ENCODE measurements at places on chromosomes 1 and 21. TPM values are rescaled to one million over a fixed set of nuclear protein-coding genes. Genes with fewer than 3 reads are reported as not detected.

DNA sequence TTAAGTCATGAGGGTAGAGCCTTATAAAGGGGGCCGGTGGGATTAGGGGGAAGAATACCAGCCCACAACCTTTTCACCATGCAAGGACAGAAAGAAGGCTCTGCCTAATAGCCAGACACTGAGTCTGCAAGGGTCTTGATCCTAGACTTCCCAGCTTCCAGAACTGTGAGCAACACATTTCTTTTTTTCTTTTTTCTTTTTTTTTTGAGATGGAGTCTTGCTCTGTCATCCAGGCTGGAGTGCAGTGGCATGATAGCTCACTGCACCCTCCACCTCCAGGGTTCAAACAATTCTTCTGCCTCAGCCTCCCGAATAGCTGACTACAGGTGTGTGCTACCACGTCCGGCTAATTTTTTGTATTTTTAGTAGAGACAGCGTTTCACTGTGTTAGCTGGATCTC, 1.7 kb upstream of the ARL8A start:
- peaks cover 34% of the 10 kb centered on the region for H3K36me3 ChIP-seq
- no peak overlapping the region for H3K4me3 ChIP-seq
- no peak for DNase-seq
- H3K27me3 ChIP-seq: no peaks in the 10 kb centered on the region

DNA sequence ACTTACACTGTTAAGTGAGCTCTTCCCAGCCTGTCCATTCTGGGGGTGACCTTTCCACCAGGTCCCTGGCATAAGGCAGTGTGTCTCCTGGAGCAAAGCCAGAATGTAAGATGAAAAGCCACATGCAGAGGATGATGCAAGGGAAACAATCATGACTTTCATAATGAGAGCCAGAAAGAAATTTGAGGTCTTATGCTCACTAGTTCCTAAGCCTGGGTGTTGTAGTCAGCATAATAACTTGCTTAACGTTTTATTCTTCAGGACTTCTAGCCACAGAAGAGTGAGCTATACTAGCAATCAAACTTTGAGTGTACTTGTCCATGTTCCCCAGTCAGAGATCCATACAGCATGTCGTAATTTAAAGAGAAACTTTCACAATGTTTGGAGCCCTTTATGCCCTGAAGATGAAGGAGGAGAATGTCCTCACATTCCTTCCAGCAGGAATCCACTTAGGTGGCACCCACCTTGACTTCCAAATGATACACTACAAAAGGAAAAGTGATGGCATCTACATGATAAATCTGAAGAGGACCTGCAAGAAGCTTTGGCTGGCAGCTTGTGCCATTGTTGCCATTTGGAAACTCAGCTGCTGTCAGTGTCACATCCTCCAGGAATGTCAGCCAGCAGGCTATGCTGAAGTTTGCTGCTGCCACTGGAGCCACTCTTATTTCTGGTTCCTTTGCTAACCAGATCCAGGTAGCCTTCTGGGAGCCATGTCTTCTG, 60.5 kb upstream of the FOXD3 start:
- no peak overlapping the region for H3K27ac ChIP-seq
- H3K4me3 ChIP-seq: no peak overlapping the region
- no peak for DNase-seq
- H3K4me1 ChIP-seq: no peaks in the 10 kb centered on the region
- H3K36me3 ChIP-seq: no peaks in the 10 kb centered on the region

- peaks cover 6% of the 10 kb centered on the region for H3K27me3 ChIP-seq
- no peaks in the 10 kb centered on the region for H3K36me3 ChIP-seq
- H3K4me3 ChIP-seq: no peak overlapping the region
Measured at GRCh38 chr1:119294722-119295121, 73.9 kb upstream of the HAO2 start.

GRCh38 chr1:38585971-38586370, 273.6 kb downstream of the RRAGC start:
- H3K36me3 ChIP-seq: no peaks in the 10 kb centered on the region
- no peak overlapping the region for H3K27ac ChIP-seq
- no peak overlapping the region for H3K4me3 ChIP-seq
- H3K4me1 ChIP-seq: peaks cover 4% of the 10 kb centered on the region
- no peak for DNase-seq
- H3K27me3 ChIP-seq: peaks cover 5% of the 10 kb centered on the region

GRCh38 chr21:33799378-33800090, 116.1 kb downstream of the ATP5PO start:
- H3K4me3 ChIP-seq: no peak overlapping the region
- no peaks in the 10 kb centered on the region for H3K36me3 ChIP-seq
- no peaks in the 10 kb centered on the region for H3K27me3 ChIP-seq
- DNase-seq: no peak

DNA sequence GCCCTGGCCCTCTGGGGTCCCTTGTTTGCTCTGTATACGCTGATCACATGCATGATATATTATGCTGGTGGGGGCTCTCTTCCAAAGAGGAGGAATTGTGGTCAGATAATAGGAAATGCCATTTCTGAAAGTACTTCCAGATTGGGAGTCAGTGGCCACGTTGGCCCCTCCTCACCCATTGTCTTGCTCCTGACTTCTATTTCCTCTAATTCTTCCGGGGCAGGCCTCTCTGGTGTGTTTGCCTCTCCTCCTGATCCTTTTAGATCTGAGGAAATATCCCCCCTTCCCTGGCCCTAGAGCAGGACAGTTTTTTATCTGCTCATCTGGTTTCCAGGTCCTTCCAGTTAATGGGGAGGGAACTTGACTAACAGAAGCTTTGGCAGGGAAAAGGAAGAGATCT, 2.9 kb downstream of the VANGL2 start:
- no peaks in the 10 kb centered on the region for H3K36me3 ChIP-seq
- peaks cover 15% of the 10 kb centered on the region for H3K27me3 ChIP-seq
- H3K27ac ChIP-seq: no peak overlapping the region
- no peak overlapping the region for H3K4me3 ChIP-seq

- no peaks in the 10 kb centered on the region for H3K4me1 ChIP-seq
- no peaks in the 10 kb centered on the region for H3K27me3 ChIP-seq
- DNase-seq: no peak
Measured at GRCh38 chr1:195082183-195082582, 1526.1 kb downstream of the KCNT2 start.

- no peak overlapping the region for H3K4me3 ChIP-seq
- no peaks in the 10 kb centered on the region for H3K36me3 ChIP-seq
- no peak for DNase-seq
Measured at GRCh38 chr1:60425528-60425927, 352.0 kb upstream of the C1orf87 start.

DNA sequence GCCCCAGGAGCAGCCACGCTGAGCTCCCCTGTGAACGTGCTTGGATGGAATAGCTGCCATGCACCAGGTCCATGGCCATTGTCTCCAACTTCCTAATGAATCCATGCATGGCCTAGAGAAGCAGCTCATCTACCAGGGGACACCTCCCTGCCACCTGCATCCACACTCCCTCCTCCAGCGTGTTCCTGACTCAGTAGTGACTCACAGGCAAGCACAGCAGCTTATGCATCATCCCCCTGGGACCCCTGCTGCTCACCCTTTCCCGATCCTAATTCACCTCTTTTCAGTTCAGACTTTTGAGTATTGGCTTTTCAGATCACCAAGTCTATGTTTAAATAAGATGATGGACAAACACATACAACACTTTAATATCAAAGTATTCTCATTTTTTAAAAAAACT, 39.9 kb upstream of the TADA1 start:
- H3K4me3 ChIP-seq: no peak overlapping the region
- H3K4me1 ChIP-seq: peaks cover 2% of the 10 kb centered on the region
- no peaks in the 10 kb centered on the region for H3K36me3 ChIP-seq

DNA sequence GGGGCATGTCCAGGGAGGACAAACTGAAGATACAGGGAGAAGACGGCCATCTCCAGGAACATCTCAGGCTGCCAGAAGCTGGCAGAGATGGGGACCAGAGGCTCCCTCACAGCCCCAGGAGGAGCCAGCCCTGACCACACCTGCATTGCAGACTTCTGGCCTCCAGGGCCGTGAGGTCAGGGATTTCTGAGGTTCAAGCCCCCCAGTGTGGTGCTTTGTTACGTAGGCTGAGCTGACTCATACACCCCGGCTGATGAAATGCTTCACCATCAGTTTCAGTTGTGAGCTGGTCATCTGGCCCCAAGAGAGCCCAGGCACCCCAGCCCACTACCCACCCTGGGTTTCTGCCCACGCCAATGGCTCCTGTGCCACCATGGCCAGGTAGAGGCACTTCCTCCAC, 106.4 kb downstream of the SIK1 start:
- no peak overlapping the region for H3K4me3 ChIP-seq
- H3K27me3 ChIP-seq: peaks cover 9% of the 10 kb centered on the region
- H3K27ac ChIP-seq: no peak overlapping the region

GRCh38 chr21:36918291-36918690, 48.2 kb downstream of the HLCS start:
- H3K36me3 ChIP-seq: peaks cover 4% of the 10 kb centered on the region
- DNase-seq: no peak
- H3K27me3 ChIP-seq: no peaks in the 10 kb centered on the region
- H3K27ac ChIP-seq: no peak overlapping the region
- H3K4me3 ChIP-seq: no peak overlapping the region
- H3K4me1 ChIP-seq: peaks cover 17% of the 10 kb centered on the region

DNA sequence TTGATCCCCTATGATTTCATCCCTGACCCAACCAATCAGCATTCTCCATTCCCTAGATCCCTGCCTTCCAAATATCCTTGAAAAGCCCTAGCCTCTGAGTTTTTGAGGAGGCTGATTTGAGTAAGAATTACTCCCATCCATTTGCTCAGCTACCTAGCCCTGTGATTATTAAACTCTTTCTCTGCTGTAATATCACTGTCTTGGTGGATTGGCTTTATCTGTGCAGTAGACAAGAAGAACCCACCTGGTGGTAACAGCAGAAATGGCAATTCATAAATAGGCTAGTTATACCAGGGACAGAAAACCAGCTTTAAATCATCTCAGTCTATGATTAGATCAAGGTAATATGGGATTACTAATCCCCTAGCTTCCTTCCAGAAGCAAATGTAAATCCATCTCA, 13.0 kb downstream of the IL20 start:
- DNase-seq: no peak
- H3K4me3 ChIP-seq: no peak overlapping the region
- H3K27ac ChIP-seq: no peak overlapping the region
- H3K4me1 ChIP-seq: peaks cover 17% of the 10 kb centered on the region

GRCh38 chr1:119116725-119117124, 23.7 kb downstream of the WARS2 start:
- H3K36me3 ChIP-seq: peaks cover 38% of the 10 kb centered on the region
- DNase-seq: no peak
- no peak overlapping the region for H3K4me3 ChIP-seq
- no peak overlapping the region for H3K27ac ChIP-seq

GRCh38 chr1:212459656-212460055, 26.9 kb downstream of the NENF start:
- H3K36me3 ChIP-seq: no peaks in the 10 kb centered on the region
- peaks cover 3% of the 10 kb centered on the region for H3K4me1 ChIP-seq
- no peak for DNase-seq
- no peak overlapping the region for H3K27ac ChIP-seq
- no peak overlapping the region for H3K4me3 ChIP-seq

GRCh38 chr1:61588736-61589672, 135.9 kb downstream of the TM2D1 start:
- H3K36me3 ChIP-seq: no peaks in the 10 kb centered on the region
- no peaks in the 10 kb centered on the region for H3K4me1 ChIP-seq
- no peak overlapping the region for H3K4me3 ChIP-seq
- peaks cover 4% of the 10 kb centered on the region for H3K27me3 ChIP-seq

GRCh38 chr1:116166655-116167054, 55.5 kb downstream of the MAB21L3 start:
- DNase-seq: no peak
- H3K27ac ChIP-seq: no peak overlapping the region
- H3K4me1 ChIP-seq: peaks cover 12% of the 10 kb centered on the region
- H3K36me3 ChIP-seq: no peaks in the 10 kb centered on the region

DNA sequence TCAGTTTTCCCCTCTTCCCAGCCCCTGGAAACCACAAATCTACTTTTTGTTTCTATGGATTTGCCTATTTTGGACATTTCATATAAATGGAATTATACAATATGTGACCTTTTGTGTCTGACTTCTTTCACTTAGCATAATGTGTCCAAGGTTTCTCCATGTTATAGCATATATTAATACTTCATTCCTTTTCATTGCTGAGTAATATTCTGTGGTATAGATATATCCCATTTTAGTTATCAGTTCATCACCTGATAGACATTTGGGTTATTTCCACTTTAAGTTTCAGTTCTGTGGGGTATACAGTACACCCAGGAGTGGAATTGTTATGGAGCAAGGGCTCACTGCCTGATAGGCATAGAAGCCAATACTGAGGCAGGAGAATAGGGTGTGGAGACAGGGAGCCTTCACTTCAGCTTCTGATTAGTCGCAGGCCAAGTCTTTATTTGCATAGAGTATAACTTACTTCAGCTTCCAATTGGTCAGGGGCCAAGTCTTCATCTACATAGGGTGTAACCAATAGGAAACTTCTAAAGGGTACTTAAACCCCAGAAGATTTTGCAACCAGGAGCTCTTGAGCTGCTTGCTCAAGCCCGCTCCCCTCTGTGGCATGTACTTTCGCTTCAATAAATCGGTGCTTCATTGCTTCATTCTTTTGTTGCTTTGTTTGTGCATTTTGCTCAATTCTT, 8.3 kb upstream of the NVL start:
- no peaks in the 10 kb centered on the region for H3K27me3 ChIP-seq
- no peak overlapping the region for H3K4me3 ChIP-seq
- no peak for DNase-seq
- H3K36me3 ChIP-seq: peaks cover 4% of the 10 kb centered on the region
- peaks cover 16% of the 10 kb centered on the region for H3K4me1 ChIP-seq

DNA sequence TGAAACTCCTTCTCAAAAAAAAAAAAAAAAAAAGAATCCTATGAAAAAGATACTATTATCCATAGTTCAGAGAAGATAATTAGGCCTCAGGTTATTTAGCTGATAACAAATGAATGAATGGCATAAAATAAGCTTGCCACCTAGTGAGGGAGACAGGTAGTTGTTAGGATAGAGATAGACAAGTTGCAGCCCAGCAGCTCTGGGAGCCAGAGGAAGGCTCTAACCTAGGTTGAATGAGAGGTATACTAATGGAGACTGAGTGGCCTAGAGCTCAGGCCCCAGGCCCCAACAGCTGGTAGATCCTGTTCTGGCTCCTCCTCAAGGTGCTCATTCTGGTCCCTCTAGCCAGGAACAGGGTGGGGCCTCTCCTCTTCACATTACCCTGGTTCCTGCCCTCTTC, 20.6 kb upstream of the RSPO1 start:
- peaks cover 10% of the 10 kb centered on the region for H3K27me3 ChIP-seq
- H3K4me1 ChIP-seq: no peaks in the 10 kb centered on the region
- no peak overlapping the region for H3K27ac ChIP-seq
- DNase-seq: no peak
- no peaks in the 10 kb centered on the region for H3K36me3 ChIP-seq

The HMCN1 gene
- not detected for total RNA-seq

The GSTM1 gene
- not detected for total RNA-seq

The TESK2 gene
- total RNA-seq: 4.6 TPM

The CAP1 gene
- 633 TPM for total RNA-seq

The LCE3E gene
- not detected for total RNA-seq

The PALMD gene
- total RNA-seq: not detected

The NR5A2 gene
- not detected for total RNA-seq
